ENCODE measurements at places on chromosomes 3 and 15.
A peak's percentile ranks its signal among the peaks of the same experiment; 100 is the strongest.

- no peak for DNase-seq
These were observed 18.4 kb downstream of the ILDR1 start for GRCh38 chr3:122003606-122004005.

DNA sequence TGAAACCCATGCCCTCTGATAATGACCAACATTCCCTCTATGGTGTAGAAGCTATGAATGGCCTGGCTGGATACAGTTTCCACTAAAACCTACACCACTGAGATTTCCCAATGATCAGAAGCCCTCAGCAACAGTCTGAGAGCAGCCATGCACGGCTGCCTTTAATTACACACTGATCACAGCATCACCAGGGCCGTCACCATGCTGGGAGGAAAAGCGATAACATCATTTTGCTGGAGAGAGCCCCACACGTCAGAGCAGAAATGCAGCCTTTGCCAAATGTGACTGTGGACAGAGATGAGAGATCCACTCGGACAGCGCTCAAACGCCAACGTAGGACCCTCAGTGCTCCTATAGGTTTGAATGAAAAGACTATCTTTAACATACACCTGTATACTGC, 135.0 kb downstream of the XXYLT1 start:
- DNase-seq = no peak

DNA sequence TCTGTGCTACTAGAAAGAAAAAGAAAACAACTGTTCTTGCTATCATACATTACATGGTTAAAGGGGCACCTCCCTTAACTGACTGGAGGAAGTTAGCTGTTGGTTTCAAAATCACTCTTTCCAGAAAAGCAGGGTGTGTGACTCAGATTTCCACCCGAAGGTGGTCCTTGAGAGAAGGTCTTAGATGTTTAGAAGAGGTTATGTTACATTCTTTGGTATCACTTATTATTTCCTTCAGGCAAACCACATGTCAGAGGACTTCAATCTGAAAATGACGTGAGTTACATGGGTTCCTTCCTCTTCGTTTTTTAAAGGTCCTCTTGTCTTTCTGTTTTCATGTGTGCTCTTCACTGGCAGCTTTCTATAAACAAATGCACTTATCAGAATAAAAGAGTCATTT, 307.9 kb upstream of the CBLB start:
- DNase-seq = no peak

GRCh38 chr3:18369551-18370185, 55.5 kb downstream of the SATB1 start:
- no peak for DNase-seq

DNA sequence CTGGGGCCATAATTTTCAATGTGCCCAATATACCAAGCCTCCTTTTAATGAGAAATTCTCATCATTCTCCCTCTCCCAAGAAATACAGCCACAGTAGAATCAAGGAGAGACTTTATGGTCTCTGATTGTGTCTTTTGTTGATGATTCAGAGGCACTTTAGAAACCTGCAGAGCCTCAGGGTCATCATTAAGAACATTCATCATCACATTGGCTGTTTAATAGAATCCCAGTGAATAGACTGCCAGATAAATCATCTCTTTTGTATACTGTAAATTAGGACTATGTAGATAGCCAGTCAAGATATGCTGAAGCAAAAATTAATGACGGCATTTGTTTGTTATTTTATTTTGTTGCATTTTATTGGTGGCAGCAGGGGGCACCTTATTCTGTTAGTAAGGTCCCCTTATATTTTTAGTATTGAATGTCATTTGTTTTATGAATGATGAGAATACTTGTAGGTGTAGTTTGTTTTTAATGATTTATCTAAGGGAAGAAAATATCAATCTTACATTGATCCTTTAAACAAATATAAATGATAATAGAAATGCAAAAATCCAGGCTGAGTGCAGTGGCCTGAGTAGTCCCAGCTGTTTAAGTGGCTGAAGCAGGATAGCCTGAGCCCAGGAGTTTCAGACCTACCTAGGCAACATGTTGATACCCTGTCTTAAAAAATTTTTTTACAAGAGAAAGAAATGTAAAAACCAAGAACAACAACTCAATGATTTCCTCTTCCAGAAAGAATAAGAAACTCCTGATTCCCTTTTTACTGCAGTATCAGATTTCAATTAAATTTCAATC, 138.8 kb downstream of the ZBBX start:
- no peak for DNase-seq

GRCh38 chr3:126180477-126181397, at the start of gene ALDH1L1:
ALDH1L1 (minus strand) TSS chr3:126180586; CDS start chr3:126160979, 19,607 bp downstream.
- DNase-seq = peak; percentile 81

GRCh38 chr15:77342807-77343206, 77.1 kb downstream of the PEAK1 start:
- DNase-seq = no peak

DNA sequence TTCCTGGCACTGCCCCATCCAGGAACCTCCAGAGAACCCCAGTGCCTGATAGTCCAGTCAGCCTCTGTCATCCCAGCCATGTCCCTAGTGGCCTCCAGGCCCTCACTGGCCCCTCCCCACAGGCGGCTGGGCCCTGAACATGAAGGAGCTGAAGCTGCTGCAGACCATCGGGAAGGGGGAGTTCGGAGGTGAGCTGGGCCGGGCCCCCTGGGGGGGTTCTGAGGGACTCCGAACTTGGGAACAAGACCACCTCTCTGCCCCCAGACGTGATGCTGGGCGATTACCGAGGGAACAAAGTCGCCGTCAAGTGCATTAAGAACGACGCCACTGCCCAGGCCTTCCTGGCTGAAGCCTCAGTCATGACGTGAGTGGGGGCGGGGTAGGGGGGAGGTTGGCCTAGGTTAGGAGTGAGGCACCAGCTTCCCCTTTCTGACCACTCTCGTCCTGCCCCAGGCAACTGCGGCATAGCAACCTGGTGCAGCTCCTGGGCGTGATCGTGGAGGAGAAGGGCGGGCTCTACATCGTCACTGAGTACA, 12.0 kb upstream of the LMAN1L start:
- no peak for DNase-seq

DNA sequence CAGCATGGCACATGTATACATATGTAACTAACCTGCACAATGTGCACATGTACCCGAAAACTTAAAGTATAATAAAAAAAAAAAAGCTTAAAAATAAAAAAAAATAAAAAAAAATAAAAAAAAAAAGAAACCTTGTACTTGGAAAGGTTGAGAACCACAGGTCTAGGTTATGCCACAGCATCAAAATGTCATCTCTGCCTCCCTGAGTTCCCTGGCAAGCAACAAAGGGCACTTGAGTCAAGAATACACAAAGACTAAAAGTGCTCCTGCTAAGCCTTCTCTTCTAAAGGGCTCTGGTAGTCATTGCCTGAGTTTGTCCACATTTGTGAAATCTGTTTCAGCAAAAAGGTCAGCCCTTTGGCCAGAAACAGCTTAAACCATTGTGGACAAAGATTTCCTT, 395.8 kb upstream of the CCDC54 start:
- DNase-seq = no peak

GRCh38 chr3:36650271-36650671, 114.1 kb downstream of the DCLK3 start:
- no peak for DNase-seq

DNA sequence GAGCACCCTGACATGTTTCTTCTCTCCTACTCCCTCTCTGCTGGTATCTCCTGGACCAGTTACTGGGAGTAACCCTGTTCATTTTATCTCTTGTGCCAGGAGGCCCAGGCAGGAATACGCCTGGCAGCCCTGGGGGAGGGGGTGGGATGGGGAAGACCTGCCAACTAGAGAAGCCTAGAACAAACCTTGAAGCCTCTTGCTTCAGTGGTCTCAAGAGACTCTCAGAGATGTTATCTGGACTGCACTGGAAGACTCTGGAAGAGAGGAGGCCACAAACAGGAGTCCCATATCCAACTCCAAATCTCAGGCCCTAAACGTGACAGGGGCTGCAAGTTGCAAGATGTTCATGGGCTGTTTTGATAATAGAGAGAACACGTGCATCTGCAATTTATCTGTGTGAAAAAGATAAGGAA, at the start of gene EPB42:
Gene EPB42, minus strand, starts transcription at position 28 of the 413 bp plus-strand sequence. CDS start 193 bp downstream, outside the sequence.
- DNase-seq = no peak

DNA sequence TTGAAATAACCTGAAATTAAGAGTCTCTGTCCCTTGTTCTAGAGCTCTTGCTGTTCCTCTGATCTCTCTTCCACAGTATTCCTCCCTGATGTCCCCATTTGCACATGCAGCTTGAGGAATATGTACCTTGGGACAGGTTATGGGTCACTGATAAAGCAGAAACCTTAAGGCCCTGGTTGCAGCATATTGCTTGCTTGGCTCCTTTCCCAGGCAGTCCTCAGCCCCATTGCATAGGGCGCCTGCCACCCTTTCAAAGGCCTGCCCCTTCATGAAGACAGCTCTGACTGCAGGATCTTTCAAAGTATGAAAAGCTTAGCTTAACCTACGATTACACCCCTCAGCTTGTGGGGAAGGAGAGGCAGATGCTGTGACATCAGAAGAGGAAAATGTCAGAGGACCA, 51.6 kb downstream of the WDR76 start:
- DNase-seq = no peak

DNA sequence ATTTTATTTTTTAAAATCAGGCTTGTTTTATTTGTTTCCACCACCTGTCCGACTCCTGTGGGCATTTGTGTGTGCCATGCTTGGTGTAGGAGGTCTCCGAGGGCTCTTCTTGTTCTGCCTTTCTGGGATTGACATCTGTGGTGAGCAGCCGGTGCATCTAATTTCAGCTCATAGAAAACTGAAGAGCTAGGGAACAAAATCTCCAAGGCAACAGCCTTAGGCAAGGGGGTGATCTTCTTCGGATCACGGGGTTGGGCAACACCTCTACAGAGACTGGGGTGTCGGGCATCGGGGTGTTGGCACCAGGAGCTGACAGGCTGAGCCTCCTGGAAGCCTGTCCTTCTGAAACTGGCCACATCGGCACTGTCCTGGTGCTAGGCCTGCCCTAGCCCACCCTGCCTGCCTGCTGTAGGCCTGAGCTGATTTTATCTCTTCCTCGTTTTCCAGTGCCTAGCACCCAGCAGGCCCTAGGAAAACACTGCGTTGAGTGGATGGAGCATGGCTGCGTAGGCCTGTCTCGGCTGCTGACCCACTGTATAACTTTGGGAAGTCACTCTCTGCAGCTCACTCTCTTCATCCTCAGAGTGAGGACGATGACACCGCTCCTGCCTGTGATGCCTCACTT, 10.3 kb downstream of the CHCHD6 start:
- no peak for DNase-seq

DNA sequence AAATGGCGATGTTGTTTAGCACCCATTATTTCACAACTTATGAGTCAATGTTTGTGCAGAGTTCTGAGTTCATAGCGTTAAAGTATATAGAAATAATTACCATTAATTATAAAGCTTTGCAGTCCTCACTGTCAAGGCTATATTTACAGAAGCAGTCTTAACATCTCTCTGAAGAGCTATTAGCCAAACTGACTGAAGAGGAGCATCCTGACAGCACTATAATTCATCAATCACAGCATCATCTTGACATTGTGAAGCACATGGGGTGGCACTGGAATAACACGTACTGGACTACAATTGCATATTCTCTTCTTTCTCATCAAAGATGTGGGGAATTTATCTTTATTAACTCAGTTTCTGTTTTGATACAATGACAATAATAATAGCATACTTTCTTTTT, 260.6 kb upstream of the MME start:
- no peak for DNase-seq

GRCh38 chr3:31008994-31009393, 114.5 kb upstream of the GADL1 start:
- DNase-seq = no peak

GRCh38 chr3:10672422-10672821, 143.6 kb upstream of the SLC6A11 start:
- DNase-seq = no peak

- no peak for DNase-seq
These were observed 49.7 kb downstream of the CGGBP1 start for GRCh38 chr3:88009066-88009465.

GRCh38 chr3:195147649-195148080, 123.3 kb downstream of the XXYLT1 start:
- DNase-seq = no peak

GRCh38 chr15:28021281-28022039, 77.7 kb downstream of the OCA2 start:
- DNase-seq = peak; percentile 42

DNA sequence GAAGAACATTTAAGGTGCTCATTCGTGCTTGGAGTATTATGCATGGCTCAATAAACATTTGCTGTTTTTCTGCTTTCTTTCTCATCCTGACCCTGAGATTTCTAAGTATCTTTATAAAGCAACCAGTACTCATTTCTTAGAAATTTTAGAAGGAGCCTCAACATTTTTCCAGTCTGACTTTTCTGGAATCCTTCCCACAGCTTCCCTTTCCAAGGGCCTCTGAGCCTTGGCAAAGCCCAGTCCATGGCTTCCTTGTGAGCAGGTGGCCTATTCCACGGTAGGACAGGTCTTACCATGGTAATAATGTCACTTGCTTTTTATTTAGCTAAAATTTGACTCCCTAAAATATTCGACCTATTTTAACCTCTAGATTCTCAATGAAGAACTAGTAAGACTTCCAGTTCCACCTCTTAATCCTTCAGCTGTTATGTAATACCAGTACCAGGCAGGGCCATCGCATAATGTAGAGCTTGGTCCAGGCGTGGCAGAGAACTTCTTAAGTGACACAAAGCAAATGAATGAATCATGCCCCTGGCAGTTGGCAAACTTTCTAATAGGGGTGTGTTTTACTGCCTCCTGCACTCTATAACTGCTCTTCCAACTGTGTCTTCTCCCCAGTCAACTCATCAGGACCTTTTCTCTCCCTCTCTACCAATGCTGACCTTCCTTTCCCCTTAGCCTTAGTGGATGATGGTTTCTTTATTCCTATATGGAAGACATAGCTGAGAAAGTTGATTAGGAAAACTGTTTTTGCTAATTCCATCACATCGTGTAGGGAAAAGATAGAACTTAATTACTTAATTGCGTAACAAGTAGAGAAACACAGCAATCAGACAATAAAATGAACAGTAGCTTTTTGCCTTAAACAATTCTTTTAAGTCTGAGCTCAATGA, 894 bp upstream of the TM4SF4 start:
- DNase-seq = no peak

DNA sequence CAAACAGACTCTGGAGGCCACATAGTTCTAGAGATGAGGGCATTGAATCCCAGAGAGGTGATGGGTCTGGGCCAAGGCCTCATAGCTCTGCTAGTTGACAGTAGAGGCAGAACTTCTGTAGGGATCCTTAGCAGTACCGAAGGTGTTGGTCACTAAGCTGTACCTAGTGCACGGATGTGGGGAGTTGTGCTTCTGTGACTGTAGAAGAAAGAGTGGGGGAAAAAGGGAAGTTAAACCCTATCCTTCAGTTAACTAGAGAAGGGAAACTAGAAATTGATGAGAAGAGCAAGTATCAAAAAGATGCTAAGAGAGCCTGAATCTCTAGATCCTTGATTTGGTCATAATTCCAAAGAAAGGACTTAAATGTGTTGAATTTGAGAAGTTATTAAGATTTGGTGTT, 186.7 kb downstream of the NFKBIZ start:
- no peak for DNase-seq

GRCh38 chr15:75138016-75138999, 63.4 kb upstream of the C15orf39 start:
- no peak for DNase-seq

DNA sequence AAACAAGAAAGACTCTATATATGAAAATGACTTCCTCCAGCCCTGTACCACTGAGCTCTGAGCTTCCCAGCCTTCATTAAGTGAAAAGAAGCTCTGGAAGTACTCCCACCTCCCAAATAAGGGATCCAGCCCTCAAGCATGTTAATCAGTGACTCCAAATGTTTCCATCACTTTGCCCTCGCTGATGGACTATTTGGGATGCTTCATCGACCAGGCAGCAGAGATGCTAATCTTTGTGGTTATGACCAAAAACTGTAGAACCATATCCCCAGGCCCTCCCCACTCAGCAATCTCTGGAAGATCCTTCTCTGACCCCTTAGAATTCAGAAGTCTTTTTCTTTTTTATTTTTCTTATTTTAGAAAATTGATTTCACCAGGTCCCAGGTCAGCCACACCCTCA, 2.3 kb upstream of the CTDSPL start:
- no peak for DNase-seq

Measured in midbrain (tissue), 1 donor.